ENCODE measurements at places on chromosomes 4 and X.

GRCh38 chr4:18388039-18388438 is 366.5 kb upstream of the LCORL start:
- DNase-seq, result no peak

GRCh38 chr4:58739275-58739674 is 1629.1 kb upstream of the IGFBP7 start:
- no peak for DNase-seq

- no peak for DNase-seq
Observed at GRCh38 chrX:17591741-17592110, 145.6 kb upstream of the SCML1 start.

DNA sequence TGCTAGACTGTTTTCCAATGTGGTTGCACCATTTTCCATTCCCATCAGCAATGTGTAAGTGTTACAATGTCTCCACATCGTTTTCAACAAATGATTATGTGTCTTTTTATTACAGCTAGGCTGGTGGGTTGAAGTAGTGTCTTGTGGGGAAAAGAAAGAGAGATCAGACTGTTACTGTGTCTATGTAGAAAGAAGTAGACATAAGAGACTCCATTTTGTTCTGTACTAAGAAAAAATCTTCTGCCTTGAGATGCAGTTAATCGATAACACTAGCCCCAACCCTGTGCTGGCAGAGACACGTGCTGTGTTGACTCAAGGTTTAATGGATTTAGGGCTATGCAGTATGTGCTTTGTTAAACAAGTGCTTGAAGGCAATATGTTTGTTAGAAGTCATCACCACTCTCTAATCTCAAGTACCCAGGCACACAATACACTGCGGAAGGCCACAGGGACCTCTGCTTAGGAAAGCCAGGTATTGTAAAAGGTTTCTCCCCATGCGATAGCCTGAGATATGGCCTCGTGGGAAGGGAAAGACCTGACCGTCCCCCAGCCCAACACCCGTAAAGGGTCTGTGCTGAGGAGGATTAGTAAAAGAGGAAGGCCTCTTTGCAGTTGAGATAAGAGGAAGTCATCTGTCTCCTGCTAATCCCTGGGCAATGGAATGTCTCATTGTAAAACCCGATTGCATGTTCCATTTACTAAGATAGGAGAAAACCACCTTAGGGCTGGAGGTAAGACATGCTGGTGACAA is 23.0 kb upstream of the UGT2B15 start:
- no peak for DNase-seq

GRCh38 chr4:108466936-108467902 is 153.2 kb upstream of the RPL34 start:
- DNase-seq, result no peak

GRCh38 chr4:120995266-120996010 is 72.9 kb upstream of the PRDM5 start:
- DNase-seq, result no peak

DNA sequence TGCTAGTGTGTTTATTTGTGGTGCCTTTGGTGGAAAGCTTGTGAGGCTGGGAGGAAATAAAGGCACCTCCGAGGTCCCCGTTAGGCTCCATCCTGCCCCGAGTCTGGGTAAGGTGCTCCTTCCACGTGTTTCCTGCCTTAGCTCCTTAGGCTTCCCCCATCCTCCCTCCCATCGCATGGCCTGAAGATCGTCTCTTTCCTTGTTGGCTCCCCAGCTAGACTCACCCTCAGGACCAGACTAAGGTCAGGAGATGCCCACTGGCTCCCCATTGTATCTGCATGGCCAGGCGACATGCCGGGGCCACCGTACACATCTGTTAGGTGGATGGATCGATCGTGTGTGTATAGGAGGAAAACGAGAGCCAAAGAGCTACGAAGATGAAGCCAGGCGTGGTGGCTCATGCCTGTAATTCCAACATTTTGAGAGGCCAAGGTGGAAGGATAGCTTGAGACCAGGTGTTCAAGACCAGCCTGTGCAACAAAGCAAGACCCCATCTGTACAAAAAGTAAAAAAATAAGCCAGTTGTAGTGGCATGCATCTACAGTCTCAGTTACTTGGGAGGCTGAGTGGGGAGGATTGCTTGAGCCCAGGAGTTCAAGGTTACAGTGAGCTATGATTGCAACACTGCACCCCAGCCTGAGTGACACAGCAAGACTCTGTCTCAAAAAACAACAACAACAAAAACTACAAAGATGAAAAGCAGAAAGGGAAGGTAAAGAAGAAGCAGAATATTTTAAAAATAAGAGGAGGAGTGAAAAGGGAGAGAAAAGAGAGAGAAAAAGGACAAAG is 53.7 kb downstream of the SEPSECS start:
- DNase-seq, result no peak

DNA sequence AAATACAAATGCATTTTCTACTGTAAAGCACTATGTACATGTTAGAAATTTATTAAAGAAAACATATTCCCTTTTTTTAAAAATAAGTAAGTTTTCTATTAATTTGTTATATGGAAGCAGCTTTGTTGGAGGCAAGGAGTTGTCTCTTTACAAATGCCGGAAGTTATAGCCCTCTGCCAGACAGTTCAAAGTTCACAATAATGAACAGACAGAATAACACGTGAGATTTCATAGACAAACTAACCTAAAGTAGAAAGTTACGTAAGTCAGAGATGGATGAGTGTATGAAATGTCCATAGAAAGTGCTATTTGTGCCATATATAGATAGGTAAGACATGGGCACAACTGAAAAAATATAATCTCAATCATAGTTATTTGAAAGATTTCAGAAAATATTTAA is 43.9 kb upstream of the NEIL3 start:
- no peak for DNase-seq

DNA sequence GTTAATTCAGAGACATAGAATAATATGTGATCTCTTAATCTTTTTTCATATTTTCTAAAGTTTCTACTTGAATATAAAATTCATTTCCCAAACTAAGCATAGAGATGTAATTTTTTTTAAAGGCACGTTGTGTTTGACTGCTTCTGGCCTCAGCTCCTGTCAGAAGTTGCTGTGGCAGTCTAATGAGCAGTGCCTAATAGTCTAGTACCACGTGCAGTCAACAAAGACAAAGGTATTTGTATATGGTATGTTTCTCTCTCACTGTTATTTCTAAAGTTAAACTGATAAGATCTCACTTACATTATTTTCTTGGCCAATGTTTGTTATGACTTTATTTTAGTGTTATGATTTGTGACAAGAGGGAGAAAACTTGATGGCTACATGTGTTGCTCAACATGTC is 48.6 kb upstream of the MCUB start:
- DNase-seq, result no peak

- DNase-seq, result no peak
Observed at GRCh38 chr4:128583753-128584712, 225.5 kb upstream of the JADE1 start.

DNA sequence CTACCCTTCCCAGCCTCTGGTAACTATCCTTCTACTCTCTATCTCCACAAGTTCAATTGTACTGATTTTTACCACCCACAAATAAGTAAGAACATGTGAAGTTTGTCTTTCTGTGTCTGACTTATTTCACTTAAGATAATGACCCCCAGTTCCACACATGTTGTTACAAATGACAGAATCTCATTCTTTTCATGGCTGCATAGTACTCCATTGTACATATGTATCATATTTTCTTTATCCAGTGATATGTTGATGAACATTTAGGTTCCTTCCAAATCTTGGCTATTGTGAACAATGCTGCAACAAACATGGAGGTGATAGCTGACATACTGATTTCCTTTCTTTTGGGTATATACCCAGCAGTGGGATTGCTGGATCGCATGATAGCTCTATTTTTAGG is 27.7 kb downstream of the GSX2 start:
- no peak for DNase-seq

- no peak for DNase-seq
Observed at GRCh38 chr4:64781737-64782326, 372.6 kb upstream of the TECRL start.

- DNase-seq, result no peak
Observed at GRCh38 chrX:72393836-72394517, 88.3 kb upstream of the CITED1 start.

- no peak for DNase-seq
Observed at GRCh38 chr4:82891707-82892466, 934 bp upstream of the SEC31A start.

GRCh38 chr4:156456830-156457229 is 503.2 kb upstream of the CTSO start:
- DNase-seq, result no peak

All from cerebellar nuclear complex (tissue), 1 donor.